ENCODE measurements at places on chromosomes 3 and 15.

DNA sequence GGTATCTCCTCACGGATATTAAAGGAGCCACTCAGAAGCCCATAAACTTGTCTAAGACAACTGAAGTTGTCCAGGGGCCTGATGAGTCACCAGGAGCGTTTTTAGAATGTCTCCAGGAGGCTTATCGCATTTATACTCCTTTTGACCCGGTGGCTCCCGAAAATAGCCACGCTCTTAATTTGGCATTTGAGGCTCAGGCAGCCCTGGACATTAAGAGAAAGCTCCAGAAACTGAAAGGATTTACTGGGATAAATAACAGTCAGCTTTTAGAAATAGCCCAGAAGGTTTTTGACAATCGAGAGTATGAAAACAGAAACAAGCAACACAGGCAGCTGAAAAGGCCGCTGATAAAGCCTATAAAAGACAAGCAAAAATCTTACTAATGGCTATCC is 4.1 kb downstream of the DET1 start:
- DNase-seq: peak; percentile 98

DNA sequence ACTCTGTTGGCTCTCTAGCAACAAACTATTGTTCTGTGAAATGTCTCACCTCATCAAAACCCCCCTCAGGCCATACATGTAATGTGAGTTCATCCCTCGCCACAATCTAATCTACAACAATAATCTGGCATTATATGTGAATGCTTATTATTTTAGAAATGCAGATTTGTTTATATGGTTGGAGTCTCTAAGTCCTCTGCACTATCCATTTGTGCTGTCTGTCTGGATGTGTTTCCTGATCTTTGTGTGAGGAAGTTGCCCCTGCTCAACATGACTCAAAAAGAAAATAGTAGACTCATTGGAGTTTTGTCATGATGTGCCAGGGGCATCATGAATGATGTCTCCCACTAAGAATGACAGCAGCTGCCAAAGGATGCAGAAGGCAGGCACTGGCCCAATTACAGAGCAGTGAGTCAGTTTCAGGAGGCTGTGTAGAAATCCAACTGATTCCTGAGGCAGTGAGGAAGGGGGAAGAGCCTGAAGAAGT is 161.6 kb upstream of the PDZRN3 start:
- DNase-seq: peak; percentile 82

DNA sequence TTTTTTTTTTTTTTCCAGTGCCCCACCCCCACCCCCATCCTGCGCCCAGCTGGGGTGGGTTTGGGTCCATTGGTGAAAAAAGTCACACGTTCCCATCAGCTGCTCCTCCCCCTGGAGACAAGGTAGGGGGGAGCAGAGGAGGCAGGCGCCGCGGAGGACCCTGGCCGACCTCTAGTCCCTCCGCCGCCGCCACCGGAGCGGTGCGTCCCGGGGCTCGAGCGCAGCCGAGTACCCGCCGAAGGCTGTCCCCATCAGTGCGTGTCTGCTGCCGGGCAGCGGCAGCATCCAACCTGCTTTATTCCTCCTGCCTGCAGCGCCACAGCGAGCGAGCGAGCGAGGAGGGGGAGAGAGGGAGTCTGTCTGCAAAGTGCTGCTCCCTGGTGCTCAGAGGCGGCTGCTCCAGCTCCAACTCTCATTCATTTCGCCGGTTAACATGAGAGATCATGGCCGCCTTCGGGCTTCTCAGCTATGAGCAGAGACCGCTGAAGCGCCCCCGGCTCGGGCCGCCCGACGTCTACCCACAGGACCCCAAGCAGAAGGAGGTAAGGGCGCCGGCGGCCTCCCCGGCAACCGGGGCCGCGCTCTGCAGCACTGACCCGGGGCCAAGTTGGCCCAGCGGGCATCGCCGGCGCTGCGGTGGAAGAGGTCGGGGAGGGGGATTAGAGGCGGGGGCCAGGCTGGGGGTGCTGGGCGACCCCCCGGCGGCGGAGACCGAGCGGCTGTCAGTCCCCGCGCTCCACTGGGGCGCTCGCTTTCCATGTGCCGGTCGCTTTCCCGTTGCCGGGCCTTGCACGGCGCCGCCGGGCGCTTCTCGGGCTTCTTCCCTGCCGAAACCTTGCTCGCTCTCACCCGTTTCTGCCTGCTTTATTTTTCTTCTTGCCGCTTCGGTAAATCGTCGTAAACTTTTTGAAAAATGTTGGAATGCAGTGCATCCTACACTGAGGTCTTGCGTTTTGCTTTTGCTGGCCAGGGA is 1.3 kb downstream of the MED12L start:
- DNase-seq: peak; percentile 94

DNA sequence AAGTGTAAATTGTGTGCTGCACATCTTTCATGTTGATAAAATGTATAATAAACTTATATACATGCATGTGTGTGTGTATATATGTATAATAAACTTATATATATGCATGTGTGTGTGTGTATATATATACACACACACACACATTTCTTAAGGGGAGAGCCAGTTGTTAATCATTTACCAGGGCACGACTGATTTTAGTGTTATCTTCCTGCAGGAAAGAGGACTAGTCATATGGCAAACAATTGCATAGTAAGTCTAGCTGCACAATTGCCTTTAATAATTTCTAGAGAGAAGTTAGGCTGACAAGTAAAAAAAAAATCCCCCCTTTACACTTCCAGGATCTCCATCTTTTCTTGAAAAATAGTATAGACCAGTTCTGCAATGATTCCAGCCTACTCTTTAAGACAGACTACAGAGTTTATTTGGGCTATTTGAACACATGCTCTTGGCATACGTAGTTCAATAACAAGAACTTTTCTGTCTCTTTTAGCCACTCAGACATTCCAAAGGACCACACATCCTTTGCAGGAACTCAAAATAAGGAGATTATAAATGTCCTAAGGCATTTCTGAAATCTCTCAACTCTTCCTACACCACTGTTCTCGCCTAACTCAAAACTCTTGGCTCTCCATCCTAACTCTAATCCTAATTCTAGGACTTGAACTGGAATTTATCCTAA is 163.6 kb upstream of the SETMAR start:
- no peak for DNase-seq

DNA sequence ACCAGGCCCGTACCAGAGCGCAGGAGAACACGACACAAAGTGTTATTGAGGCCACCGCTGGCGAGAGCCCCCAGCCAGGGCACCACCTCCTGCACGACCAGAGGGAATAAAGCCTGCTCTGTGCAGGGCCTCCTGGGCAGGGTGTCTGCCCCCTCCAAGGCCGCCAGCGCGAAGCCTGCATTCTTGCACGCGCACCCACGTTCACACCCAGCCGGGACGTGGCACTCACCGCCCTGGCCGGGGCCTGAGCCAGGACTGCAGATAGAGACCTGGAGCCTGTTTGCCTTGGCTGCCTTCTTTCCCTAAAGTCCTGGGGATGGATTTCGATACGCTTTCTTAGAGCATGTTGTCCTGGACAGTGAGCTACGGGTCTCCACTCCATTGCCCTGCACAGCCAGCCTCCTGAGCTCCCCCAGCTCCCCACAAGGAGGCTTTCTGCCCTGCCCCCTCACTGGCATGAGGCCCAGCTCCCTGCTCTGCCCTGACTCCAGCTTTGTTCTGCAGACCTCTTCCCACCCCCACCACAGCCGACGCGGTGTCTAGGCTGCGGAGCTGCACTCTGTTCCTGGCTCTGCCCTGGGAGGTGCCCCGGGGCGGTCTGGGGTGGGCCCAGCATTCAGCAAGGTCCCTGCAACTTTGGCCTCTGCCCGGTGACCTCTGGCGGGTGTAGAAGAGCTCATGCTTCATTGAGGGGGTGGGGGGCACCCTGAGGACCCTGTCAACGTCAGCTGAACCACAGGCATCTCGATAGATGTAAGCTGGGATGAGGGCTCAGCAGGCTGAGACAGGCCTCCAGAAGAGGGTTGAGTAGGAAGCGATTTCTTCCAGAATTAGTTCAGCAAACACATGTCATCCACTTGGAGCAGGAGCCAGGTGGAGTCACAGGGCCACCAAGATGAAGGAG is 145.0 kb downstream of the LRRK1 start:
- peak; percentile 83 for DNase-seq

GRCh38 chr3:127487196-127487595 is 103.3 kb downstream of the TPRA1 start:
- no peak for DNase-seq

DNA sequence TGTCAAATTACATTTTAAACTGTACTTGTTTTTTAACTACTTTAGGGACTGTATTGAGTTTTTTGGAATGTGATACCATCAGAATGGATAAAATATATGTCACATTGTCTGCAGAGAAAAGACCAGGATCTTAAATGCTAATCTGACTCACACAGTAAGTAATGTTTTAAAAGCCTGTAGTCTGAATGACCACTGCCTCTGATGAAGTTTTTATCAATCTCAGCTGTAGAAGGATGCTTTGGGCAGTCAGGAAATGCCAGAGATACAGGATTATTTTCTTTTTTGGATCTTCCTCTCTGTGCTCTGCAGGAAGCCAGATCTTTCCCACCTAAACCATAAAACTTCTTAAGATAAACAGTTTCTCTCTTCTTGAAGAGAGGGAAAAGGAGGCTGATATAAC is 73.1 kb upstream of the PRTG start:
- peak; percentile 67 for DNase-seq

DNA sequence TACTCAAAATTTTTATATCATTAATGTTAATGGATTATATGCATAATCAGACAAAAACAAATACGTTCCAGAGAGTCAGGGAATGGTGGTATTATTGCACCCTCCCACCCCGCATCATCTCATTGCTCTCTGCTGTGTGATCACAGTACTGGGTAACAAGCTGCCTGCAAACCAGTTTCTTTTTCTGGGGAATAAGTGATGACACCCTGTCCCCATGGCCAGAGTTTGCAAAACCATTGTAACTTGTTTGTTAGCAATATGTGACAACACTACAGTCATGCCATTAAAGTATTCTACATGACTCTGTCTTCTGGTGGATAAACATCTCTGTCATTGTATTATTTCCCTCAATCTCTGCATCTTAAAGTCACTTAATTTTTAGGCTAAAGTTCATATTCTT is 39.5 kb downstream of the ZBTB38 start:
- no peak for DNase-seq

- DNase-seq: no peak
Measured at GRCh38 chr3:36814776-36815175, 50.4 kb upstream of the DCLK3 start.
